ENCODE measurements at places on chromosomes 3 and 15. TPM values are rescaled to one million over a fixed set of nuclear protein-coding genes. Genes with fewer than 3 reads are reported as not detected.

DNA sequence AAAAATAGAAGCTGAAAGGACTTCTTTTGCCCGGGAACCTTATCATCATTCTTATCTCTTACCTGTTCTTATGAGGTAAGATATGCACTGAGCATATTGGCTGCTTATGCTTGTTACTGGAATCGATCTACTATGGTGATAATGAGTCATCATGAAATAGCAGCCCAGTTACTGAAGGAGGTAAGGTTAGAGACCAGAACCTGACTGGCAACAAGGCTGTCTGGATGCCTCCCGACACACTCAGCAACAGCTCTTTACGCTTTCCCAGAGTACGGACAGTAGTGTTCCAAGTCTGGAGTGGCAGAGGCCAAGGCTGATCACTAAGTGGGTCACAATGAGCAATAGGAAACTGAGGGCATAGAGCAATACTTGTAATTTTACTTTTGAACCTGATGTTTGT is 314.1 kb downstream of the NLGN1 start:
- no peak for DNase-seq

DNA sequence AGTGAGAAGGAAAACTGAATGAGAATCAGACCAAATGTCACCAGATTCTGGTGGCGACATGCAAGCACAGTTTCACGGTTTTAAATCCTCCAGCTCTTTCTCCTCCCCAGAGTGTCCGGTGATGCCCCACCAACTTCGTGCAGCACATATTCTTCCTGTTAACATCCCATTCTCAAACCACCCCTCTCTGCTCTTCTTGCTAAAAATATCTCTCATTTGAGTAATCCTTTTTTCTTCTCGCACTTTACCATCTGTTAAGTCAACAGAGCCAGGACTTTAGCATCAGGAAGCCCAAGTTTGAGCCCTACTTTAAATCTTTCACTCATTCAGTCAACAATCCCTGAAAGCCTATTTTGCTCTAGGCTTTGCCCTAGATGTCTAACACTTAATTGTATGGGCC is 68.2 kb upstream of the VGLL4 start:
- DNase-seq = no peak

Gene IQCH
- 3.1 TPM for total RNA-seq

DNA sequence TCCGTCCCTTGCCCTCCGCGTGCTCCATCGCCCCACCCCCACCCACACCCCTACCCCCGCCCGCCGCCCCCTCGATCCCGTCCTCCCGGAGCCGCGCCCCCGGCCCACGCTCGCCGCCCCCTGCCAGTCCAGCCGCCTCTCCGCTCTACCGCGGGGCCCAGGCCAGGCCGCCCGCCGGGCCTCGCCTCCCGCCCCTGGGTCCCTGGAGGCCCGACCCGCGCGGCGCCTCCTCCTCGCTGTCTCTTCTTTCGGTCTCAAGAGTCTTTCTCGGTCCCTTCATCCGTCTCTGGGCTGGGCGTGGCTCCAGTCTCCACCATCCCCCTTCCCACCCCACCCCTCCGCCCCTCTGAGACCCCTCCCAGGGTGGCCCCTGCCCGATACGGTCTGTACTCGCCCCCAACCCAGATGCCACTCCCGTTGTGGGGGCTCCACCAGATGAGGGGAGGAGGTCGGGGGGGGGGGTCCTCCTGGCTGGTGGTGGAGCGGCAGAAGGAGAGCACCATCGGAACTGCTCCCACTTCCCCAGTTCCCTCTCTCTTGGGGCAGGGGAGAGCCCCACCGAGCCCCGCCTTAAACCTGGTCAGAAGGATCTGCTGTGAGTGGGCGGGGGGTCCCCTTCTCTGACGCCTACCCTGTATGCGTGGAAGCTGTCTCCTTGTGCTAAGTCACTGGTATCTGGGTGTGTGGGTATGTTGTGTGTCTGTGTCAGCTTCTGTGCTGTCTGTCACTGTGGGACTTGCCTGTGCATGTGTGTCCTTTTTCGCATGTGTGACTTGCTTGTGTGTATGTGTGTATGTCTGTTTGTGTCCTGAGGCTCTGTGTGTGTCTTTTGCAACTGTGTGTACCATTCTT is 1.0 kb downstream of the PRKCD start:
- no peak for DNase-seq

GRCh38 chr3:66270701-66271100 is 49.9 kb downstream of the SLC25A26 start:
- no peak for DNase-seq

Gene PGBD4
- 0.70 TPM for total RNA-seq

DNA sequence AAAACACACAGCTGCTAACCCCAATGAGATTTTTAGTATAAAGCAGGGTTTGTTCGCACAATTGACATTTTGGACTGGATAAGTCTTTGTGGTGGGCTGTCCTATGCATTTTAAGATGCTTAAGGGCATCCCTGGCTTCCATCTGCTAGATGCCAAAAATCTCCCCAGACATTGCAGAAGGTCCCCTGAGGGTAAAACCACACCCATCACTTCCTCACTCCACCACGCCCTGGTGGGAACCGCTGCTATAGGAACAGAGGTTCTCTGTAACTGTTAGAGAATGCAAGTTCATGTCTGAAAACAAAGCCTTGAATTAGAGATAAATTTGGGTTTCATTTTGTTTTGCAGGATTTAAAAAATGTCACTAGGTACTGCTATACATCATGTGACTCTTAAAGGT is 67.7 kb downstream of the ARHGEF26 start:
- no peak for DNase-seq

Gene TM6SF1
- total RNA-seq = 4.3 TPM

Gene TMEM45A
- total RNA-seq = 3.6 TPM

Gene CASR
- total RNA-seq = not detected

- no peak for DNase-seq
Observed at GRCh38 chr15:35168464-35168863, 83.4 kb upstream of the NANOGP8 start.

DNA sequence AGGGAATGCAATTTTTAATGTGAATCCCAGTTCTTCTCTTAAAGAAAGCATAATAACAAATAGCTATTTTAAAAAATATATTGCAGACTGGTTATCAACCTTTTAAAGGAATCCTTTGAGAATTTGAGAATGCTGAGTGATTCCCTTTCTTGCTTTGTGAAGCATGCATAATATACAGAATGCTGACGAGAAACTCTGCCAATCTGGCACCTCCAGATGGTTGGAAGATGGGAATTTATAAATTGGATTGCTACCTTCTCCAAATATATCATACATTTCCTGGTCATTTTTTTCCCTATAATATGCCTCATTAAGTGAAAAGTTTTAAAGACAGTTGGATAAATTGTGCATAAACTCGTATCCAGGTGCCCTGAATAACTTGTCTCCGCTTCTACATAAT is 333.9 kb upstream of the ARPP21 start:
- DNase-seq = no peak

Gene RAB6B
- total RNA-seq = 0.09 TPM

Gene IL17RC
- total RNA-seq = 30.6 TPM

DNA sequence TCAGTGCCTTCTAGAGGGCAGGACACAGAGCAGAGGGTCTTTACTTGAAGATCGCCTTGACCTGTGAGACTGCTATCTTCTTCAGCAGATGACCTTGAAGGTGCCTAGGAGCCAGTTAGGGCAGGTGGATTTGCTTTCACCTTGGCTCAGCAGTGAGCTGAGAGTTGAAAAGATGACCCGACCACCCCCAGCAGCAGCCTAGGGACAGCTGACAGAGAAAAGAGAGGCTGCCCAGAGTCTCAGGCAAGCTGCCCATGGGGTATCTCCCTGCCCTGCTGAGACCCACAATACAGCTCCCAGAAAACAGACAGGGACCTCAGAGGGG is 453 bp upstream of the LTF start:
- no peak for DNase-seq

DNA sequence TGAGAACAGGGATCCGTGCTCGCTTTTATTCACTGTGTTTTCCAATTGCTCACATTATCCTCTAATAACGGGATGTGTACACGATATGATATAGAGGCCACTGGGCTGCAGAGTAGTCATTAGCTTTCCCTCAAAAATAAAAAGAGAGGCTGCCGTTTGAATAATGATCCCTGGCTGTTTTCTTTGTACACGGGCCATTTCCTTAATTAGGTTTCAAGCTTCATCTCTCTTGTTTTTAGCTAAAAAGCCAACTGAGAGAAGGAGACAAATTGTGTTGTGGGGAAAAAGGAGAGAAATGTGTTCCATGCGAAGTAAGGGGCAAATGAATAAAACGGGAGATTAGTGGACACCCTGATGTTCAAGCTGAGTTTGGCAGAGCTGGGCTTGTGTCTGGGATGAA is 174.2 kb downstream of the CACNA2D3 start:
- no peak for DNase-seq

DNA sequence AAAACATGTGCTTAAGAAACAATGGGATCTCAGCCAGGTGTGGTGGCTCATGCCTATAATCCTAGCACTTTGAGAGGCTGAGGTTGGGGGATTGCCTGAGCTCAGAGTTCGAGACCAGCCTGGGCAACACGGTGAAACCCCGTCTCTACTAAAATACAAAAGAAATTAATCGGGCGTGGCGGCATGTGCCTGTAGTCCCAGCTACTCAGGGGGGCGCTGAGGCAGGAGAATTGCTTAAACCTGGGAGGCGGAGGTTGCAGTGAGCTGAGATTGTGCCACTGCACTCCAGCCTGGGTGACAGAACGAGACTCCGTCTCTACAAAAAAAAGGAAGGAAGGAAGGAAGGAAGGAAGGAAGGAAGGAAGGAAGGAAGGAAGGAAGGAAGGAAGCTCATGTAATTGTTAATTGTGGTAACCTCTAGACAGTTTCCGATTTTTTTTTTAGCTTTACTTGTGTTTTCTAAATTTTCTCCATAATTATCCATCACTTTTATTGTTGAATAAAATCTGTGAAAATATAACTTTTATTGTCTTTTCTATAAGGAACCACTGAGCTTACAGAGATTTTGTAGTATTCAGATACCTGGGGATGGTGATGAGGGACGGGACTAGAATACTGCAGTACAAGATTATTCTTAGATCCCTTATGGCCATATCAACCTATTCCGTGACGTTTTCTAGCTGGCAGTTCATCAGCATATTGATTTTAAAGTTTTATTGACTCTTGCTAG is 506.9 kb downstream of the NR2F2 start:
- DNase-seq = no peak
